ENCODE measurements at places on chromosomes 1 and 21.

DNA sequence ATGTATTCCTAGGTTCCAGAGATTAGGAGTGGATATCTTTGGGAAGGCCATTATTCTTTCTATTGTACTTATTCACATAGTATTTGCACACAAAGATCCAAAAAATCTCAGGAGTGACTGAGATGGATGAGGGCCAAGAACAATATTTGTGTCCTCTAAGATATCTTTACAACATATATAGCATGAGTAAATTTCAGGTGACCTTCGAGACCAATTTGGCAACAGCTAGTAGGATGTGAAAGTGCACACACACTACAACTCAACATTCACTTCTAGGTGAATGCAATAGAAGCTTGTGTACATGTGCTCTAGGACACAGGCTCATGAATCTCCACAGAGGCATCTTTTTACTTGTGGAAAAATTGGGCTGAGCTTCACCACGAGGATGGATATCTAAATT, 224.0 kb downstream of the C1orf94 start:
- DNase-seq = no peak

- DNase-seq = no peak
These were observed 65.2 kb upstream of the ABCG1 start for GRCh38 chr21:42153746-42154145.

DNA sequence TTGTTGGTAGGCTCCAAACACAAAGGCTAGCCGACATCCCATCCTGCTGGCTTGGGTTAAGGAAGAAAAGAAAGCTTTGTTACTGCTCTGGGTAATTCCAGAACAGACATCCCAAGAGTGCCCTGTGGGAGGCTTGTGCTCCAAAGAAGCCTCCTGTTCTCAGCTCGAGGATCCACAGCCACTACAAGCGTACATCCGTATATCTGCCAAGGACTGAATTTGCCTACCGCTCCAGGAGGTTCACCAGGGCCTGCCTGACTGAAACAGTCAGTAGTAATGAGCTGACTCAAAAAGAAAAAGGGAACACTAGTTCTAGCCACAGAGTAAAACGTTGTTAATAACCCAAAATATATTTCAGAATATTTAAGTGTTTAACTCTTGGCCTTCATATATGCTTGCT, 24.8 kb upstream of the MUTYH start:
- no peak for DNase-seq

DNA sequence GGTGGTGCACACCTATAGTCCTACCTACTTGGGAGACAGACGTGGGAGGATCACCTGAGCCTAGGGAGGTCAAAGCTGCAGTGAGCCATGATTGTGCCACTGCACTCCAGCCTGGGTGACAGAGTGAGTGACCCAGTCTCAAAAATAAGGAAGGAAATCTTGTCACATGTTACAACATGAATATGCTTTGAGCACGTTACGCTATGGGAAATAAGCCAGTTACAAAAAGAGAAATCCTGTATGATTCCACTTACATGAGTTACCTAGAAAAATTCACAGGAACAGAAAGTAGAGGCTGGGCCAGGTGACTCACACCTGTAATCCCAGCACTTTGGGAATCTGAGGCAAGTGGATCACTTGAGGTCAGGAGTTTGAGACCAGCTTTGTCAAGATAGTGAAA, 6.7 kb upstream of the PADI6 start:
- no peak for DNase-seq

GRCh38 chr1:85824066-85824840, 116.0 kb upstream of the ZNHIT6 start:
- no peak for DNase-seq

DNA sequence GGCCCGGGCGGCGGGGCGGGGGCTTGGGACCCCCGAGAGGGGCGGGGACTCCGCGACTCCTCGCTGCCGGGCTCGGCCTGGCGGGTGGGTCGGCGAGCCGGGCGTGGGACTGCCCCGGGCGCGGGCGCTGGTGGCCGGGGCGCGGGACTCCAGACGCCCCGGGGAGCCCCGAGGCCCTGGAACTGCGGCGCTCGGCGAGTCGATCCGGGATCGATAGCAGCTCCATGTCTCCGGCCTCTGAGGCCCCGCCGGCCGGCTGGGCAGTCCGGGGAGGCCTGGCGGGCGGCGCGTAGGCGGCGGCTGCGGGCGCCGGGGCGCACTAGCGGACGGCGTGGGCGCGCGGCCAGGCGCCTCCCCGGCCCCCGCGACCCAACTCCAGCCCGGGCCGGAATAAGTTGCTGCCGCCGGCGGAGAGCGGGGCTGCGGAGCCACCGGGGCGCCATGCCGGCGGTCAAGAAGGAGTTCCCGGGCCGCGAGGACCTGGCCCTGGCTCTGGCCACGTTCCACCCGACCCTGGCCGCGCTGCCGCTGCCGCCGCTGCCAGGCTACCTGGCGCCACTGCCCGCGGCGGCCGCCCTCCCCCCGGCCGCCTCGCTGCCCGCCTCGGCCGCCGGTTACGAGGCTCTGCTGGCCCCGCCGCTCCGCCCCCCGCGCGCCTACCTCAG, 400 bp downstream of the SAMD11 start:
- DNase-seq = no peak

DNA sequence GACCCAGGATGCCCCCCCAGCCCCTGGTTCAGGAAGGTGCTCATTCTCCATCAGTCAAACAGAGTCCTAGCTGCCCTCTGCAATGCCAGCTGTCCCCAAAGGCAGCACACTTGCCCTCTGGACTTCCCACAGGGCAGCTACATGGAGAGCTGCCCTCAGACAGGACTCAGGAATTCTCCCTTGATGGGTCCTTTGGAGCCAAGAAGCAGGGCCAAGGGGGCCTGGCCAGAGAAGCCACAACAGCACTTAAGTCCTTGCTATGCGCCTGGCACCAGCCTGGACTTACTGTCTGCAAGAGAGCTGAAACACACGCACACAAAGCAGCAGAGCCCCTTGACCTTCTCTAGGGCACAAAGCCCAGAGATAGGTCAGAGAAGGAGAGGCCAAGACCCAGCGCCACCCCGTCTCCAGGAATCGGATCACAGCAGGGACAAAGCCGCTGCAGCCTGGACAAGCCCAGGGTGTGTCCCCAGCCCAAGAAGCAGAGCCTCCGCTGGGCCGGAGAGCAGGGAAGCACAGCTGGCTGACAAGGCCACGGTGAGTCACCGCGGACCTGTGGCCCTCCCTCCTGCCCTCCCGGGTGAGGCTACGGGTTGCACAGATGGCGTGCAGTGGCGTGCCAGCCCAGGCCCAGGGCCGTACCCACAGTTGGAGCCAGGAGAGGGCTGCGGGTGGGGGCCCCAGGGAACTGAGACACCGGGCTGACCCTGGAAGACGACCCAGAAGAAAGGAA, 1.7 kb downstream of the WNT9A start:
- peak; percentile 59 for DNase-seq

DNA sequence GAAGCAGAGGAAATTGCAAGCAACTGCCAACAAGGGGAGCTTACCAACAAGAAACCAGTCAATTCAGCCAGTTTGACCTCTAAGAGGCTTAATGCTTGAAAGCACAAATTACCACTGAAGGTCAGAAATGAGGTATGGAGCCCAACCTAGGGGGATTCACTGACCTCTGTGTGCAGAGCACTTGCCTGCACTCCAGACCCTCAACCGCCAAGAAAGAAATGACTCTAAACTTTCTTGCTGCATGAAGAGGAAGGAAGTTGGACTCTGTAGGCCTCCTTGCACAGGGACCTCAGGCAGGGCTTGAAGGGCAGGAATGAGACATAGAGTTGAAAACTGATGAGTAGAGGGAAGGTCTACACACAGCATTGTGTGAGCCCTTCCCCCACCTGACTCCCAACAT, 10.0 kb downstream of the ARMH1 start:
- no peak for DNase-seq

DNA sequence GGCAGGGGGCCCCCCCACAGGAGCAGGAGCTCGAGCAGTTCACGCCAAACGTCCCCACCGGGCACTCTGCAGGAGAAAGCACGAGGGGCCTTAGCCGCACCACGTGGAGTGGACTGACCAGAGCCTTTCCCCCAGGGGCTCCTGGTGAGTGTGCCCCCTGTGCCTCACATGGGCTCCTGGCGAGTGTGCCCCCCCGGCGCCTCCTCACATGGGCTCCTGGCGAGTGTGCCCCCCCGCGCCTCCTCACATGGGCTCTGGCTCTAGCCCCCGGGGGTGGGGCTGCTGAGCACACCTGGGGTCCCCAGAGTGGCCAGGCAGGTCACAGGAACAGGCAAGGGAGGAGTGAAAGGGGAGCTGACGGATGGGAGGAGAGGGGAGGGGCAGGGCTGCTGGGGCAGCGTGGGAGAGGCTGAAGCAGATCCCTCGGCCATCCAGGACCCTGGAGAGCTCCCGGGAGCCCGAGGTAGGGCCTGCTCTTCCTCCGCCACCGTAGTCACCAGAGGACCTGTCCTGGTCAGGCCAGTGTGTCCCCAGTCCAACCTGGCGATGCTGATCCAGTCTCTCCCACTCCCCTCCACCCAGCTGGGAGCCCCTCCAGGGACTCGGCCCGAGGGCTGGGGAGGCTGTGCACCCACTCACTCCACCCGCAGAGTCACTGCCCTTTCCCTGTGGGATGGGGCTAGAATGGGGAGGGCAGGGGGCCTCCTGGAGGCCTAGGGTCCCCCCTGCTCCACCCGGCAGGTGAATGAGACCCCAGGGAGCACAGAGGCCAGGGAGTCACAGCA, 47.6 kb downstream of the ARHGEF16 start:
- DNase-seq = peak; percentile 38

DNA sequence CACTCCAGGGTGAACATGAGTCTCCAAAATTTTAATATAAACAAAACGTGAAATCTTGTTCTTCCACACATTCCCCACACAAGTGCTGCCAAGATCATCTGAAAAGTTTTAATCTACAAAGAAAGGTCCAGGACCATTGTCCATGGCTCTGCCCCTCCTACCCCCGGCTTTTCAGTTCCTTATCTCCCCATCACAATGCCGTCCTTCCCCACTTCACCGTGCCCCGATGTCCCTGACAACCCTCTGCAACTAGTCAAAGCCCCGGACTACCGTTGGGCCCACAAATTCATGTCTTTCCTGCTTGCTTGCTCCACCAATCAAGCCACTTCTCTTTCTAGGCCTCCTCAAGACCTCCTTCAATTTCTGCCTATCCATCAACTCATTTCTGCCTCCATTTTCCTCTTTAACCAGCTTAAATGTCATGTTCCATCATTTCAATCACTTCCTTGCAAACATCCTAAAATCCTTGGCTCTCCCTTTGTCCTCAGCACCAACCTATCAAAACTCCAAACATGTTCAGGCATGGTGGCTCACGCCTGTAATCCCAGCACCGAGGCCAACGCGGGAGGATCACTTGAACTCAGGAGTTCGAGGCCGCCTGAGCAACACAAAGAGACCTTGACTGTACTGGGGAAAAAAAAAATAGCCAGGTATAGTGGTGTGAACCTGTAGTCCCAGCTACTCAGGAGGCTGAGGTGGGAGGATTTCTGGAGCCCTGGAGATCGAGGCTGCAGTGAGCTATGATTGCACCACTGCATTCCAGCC, 14.0 kb upstream of the BMP8B start:
- DNase-seq = no peak

DNA sequence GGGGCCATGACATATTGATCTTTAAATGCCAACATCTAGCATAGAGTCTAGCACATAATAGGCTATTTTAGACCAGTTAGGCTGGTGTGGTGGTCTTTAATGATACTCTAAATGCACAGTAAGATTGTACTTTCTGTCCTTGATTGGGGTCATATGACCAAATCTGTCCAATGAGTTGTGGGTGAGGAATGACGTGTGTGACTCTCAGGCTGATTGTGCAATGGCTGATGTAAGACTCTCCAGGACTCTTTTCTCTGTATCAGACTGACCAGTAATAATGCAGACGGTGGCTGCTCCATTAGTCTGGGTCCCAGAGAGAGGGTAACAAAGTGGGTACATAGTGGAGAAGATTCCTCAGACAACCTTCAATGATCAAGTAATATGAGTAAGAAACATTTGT, 541.6 kb upstream of the CAMK1G start:
- no peak for DNase-seq

GRCh38 chr1:86421601-86422280, 2.2 kb upstream of the CLCA2 start:
- DNase-seq = no peak

DNA sequence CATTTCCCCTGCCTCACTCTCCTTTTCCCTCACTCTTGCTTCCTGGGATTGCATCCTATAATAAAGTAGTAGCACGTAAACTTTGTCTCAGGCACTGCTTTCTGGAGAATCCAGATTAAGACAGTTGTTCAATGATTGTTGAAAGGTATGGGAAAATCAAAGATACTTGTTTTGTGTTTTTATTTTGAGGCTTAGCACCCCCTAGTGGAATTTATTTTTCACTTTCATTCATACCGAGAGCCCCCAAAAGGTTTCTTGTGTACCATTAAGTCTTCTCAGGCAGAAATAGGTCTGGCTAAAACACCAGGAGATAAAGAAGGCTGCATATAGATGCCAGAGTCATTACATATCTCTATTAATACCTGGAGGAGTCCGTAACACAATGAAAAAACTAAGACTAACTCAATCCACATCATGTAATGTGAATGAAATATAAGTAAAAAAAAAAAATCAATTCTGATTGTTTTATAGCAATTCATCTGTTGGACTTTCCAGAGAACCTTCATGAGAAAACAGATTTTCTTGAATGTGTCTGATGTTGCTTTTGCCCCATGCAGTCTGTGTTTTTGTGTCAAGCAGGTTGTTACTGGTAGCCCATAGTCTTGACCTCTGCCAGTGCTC, 103.5 kb downstream of the RPE65 start:
- peak; percentile 40 for DNase-seq

DNA sequence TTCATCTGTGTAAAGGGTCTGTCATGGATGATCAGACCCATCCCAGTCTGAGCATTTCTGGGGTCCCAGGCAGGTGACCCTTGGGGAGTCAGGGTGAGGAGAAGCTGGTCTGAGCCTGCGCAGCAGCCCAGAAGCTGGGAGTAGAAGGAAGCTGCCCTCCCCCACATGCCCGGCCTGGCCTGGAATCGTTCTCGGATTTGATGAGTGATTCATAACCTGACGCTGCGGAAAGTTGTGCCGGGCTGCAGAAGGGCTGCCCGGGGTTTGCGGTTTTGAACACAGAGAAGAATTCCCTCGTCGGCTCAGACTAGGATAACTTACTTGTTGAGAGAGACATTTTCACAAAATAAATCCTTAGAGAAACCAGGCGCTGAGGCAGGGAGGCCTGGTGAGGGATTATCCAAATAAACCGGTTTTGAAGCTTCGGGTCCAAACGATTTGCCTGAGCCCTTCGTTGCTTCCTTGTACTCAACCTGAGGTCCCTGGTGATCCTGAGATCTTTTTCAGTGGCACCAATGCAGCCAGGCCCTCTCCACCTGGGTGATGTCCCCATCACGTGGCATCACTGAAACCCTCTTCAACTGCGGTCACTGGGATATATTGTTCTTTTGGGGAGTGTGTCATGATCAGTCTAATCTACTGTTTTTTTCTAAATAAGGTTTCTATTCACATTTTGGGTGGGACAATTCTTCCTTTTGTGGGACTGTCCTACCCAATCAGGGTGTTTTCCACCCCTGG, 29.2 kb downstream of the EPHB2 start:
- peak; percentile 90 for DNase-seq

- no peak for DNase-seq
These were observed 6.2 kb downstream of the TMEM35B start for GRCh38 chr1:34978921-34979320.

Data from EH (cell line).